ENCODE measurements at places on chromosomes 7 and 10.
A peak's percentile ranks its signal among the peaks of the same experiment; 100 is the strongest.

DNA sequence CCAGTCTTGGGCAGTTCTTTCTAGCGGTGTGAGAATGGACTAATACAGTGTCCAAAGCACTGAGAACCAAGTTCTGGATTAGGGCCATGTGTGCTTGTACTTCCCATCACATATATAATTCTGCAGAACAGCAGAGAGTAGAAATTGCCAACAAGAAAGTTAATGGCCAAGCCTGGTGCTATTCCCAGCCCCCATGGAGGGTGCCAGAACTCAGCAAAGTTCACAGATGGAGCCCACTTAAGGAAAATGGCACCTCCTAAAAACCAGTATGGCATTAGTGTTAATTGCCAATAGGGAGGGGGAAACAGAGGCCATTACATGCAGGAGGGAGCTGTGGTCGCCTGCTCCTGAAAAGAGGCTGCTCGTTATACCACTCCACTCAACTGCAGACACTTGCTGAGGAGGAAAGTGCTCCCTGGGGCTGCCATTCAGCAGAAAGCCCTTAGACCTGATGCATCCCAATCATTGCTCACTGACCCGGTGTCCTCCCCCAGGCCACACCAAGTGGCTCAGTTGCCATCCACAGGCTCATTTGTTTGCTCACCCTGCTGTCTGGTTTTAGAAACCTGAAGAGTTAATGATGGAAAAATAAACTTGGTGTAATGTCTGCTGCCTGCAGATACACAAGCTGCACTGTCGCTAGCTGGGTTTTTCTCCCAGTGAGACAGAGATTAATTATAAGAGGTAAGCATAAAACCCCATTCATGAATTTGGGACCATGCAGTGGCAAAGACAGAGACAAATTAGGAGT is 280.6 kb downstream of the GFRA1 start:
- no peak for DNase-seq

- no peak for DNase-seq
Observed at GRCh38 chr10:34319197-34319846, 495.8 kb downstream of the PARD3 start.

DNA sequence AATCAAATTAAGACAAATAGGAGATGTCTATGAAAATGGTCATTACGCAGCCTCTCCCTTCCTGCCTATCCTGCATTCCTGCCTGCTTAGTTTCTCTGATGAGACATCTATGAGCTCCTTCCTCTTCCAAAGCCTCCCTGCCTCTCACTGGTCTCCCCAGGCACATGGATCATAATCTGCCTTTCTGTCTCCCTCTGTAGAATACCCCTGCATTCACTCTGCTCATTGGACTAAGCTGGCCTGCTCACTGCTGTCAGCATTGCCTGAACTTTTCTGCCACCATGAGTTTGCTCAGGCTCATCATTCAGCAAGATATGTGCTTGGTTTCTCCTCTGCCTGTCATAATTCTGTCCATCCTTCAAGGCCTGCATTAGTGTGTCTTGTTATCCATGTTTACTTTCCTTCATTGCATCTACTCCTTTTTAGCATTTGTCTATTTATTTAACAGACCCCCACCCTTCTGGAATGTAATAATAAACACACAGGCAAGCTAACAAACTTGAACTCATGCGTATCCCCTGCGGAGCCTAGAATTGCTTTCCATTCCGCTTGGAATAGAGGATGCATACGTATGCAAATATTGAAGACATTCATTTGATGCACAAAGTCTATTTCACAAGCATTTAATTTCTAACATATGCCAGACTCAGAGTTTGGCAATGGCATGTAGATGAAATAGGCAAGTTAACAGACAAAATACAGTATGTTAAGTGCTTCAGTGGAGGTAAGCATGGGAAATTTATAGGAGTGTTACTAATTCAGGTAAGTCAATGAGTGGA is 88.3 kb downstream of the PTPRZ1 start:
- no peak for DNase-seq

DNA sequence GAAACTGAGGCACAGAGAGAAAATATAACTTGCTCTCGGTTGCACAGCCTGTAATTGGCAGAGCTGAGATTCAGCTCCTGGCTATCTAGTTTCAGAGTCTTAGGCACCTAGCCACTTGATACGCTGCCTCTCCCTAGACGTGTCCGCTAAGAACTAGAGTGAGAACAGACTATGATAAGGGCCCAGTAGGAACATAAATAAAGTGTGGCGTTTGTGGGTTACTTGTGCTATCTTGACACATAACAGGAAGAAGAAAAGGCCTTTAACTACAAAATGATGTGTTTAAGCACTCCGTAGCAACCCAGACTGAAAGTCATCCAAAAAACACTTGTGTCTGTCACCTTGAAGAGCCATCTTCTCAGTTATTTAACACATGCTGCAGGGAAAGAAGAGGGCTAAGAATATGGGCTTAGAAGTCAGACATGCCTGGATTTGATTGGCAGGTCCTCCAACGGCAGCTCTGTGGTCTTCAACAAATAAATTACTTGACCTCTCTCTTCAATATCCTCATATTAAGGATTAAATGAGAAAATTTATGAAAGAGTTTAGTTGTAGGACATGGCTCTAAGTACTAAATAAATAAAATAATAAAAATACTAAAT is 96.2 kb downstream of the SGMS1 start:
- DNase-seq = no peak

DNA sequence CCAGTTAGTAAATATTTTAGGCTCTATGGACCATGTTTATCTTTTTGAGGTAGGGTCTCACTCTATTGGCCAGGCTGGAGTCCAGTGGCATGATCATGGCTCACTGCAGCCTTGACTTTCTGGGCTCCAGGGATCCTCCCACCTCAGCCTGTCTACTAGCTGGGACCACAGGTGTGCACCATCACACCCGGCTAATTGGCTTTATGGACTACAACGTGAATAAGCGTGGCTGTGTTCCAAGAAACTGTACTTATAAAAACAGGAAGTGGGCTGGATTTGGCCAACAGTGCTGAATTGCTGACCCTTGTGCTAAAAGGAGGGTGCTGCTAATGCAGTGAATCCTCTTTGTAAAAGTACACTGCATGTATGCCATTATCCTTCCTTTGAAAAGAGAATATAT is 111.7 kb upstream of the CDK13 start:
- DNase-seq = no peak

DNA sequence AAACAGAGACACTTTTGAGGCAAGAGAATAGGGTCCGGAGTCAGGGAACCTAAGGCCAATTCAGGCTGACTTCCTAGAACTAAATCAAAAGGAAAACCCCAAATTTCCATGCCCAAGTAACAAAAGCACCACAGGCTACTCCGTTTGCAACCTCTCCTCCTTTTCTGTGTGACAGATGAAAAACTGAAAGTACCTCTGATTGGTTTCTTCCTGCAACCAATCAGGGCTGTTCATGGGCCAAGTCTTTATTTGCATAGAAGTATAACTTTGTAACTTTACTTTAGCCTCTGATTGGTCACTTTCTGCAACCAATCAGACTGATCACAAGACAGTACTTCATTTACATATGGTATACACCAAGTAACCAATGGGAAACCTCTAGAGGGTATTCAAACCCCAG is 239.9 kb upstream of the KCND2 start:
- no peak for DNase-seq

DNA sequence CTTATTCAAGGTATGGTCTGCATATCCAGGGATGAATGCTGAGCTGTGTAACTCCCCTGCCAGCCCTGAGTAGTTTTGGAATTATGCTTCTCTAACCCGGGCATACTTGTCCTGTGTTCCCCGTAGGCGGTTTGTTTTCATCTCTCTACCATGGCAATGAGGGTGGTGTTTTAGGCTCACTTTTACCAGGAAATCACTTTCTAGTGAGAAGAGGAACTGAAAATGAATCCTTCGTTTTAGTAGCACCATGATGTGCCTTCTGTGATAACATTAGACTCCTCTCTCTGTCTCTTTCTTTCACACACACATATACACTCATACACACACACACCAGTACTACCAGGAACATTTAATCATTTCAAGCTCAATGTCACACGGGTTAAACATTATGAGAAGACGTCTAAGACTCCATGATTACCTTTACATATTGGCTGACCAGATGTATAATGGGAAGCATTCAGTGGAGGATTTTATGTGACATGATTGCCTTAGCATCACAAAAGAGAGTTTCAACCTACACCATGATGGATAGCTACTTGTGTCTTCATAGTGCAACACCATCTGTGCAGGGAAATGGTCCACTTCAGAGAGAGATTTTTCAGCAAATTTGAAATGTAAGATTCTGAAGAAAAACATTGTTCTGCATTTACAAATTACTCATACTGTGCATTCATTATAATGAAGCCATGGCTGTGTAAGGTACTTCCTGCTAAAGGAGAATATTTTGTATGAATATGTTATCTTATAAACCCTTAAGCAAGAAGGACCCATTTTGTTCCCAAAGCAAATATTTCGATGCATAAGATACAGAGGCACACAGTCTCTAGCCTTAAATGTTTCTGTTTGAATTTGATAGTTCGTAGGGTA is 31.0 kb upstream of the PFKP start:
- DNase-seq = peak; percentile 77

- no peak for DNase-seq
Observed at GRCh38 chr7:33981671-33982424, 76.5 kb downstream of the BMPER start.

DNA sequence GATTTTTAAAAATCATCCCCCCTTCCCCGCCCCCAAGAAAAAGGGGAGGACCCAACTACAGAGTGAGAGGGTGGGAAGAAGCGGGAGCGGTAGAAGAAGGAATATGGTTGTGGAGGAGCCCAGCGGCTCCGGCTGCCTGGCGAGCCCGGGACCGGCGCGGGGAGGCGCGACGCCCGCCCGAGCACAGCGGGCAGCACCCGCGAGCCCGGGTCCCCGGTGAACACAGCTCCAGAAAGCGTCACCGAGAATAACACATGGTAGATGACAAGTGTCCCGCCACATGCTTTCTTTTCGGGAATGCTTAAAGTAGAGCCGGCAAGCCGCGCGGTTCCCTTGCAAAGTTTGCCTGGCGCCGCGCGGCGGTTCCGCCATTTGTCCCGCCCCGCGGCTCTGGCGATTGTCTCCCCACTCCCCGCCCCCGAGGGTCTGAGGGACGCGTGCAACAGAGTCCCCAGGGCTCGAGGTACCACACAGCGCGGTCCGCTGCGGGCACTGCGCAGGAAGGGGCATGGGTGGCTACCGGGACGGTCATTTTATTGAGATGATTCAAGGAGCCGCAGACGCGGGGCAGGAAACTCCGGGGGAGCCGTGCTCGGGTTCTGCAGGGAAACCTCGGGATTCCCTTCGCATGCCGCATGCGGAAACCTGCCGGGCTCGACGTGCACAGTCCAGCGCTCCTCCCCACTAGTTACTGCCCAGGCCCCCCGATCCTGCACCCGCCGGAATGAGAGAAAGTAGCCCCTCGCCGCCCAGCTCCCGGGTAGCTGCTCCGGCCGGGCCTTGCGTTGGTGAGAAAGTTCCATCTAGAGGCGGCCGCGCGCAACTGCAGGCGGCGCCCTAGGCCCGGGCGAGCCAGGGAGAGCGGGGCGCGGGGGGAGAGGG is 781 bp upstream of the GRM8 start:
- DNase-seq = peak; percentile 73

DNA sequence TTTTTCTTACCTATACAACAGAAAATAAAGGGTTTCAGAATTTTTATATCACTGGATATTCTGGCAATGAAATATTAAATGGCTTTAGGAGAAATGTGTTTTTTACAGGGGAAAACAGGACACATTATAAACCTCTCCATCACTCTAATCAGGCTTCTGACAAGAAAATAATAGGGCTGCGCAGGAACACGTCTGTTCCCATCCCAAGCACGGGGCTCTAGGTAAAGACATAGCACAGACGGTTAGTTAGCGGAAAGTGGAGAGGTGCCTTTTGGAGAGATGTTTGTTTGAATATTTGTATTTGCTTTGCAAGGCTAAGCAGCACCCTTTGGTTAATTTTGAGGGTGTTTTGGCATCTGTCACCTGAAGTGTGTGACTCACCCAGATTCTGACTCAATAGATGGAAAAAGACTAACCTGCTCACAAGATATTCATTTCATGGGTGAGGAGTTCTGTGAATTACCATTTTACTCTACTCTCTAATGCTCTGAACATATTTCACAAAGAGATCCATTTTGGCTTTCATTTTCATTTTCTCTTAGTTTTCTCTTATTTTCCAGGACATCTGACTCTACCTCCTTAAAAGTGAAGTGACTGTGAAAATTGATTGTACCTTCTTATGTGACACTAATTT is 174.5 kb upstream of the AKR1E2 start:
- no peak for DNase-seq
